Activated naive CD4-positive, alpha-beta T cell (primary cell): ENCODE measurements at places on chromosomes 11 and 22.

DNA sequence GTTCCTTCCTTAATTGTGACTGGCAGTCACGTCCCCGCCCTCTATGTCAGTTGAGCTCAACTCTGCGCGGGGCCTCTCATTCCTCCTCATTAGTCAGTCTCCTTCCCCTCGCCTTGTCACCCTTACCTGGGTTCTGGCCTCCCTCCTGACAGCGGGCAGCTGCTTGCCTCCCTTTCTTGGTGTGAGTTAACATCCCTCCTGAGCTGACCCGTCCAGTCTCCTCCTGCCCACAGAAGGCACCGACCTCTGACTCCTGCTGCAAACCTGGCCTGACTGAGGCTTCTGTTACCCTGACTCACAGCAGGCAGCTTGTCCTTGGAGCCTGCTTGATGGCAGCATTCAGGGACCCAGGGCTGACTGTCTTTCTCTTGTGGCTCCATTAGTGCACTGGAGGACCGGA is 45.2 kb downstream of the GRIK4 start:
- DNase-seq = no peak

- DNase-seq = no peak
Observed at GRCh38 chr11:106425819-106426218, 348.4 kb downstream of the AASDHPPT start.

GRCh38 chr22:26700462-26700861 is 43.1 kb downstream of the MIAT start:
- DNase-seq = no peak

GRCh38 chr11:41118521-41118920 is 340.9 kb downstream of the LRRC4C start:
- DNase-seq = no peak

- DNase-seq = no peak
Observed at GRCh38 chr22:27754247-27754887, 47.2 kb downstream of the MN1 start.

DNA sequence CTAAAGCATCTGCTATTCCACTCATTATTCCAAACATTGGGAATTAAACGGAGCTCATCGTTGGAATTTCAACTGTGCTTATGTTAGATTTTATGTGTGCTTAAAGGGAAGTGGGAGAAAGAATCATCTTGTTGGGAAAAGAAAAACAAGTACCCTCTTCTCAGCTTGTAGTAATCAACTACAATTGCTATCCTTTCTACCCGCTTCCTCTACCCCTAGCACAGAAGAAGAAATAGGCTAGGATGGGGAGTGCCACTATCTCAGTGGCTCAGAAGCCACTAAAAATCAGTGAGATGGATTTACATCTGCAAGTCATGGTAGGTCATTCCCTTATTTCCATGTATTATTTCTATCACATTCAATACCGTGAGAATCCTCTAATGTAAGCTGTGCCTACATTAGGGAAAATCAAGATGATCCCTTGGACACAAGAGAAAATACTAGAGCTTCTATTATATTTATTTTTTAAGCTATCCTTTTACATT is 97.9 kb upstream of the CD44 start:
- DNase-seq = no peak

DNA sequence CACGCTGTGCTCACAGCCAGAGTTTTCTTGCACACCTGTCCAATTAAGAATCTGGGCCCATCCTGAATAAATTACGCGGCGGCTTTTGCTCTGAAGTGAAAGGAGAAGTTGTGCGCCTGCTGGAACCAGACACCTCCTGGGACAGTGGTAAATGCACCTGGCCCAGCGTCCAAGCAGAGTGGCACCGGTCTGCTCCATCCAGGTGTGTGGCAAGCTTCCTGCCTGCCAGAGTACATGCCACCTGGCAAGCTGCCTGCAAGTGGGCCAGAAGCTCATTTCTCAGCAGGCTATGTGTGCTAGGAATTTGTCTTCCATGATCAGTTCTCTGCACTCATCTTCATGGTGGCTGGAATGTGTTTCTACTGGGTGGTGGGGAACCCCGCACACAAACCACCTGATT is 660.6 kb downstream of the ETS1 start:
- DNase-seq = no peak

DNA sequence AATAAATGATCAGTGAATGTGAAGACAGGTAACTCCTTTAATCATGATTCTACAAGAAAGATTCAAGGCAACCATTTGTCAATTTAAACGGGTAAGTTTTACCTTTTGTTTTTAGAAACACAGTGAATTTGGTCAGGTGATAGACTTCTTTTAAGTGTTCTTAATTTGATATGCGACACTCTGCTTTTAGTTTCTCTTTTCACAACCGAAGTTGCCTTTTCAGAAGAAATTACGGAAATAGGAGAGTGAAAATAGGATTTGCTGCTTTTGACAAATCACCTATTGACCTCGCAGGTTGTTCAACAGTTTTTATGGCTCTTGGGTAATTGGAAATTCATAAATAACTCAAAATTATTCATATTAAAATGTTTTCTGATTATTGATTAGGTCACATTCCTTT is 142.1 kb downstream of the CNTN5 start:
- DNase-seq = no peak

- DNase-seq = no peak
Observed at GRCh38 chr22:36350751-36351594, 36.8 kb downstream of the MYH9 start.

DNA sequence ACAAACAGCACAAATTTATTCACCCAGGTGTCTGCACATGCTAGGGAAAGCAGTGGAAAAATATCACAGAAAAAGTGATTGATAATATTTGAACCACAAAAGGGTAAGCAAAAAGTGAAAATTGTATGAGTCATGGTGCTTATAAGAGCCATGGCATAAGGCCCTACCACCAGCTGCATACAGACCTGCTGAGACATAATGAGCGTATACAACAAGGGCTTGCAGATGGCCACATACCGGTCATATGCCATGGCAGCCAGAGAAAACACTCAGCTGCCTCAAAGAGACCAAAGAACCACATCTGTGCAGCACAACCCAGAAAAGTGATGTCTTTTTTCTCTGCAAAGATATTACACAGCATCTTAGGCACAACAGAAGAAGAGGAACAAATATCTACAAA is 71.4 kb upstream of the OR9G4 start:
- no peak for DNase-seq

- no peak for DNase-seq
Observed at GRCh38 chr11:69370984-69371709, 77.2 kb downstream of the MYEOV start.

- DNase-seq = no peak
Observed at GRCh38 chr11:32658639-32659406, 75.2 kb downstream of the EIF3M start.

DNA sequence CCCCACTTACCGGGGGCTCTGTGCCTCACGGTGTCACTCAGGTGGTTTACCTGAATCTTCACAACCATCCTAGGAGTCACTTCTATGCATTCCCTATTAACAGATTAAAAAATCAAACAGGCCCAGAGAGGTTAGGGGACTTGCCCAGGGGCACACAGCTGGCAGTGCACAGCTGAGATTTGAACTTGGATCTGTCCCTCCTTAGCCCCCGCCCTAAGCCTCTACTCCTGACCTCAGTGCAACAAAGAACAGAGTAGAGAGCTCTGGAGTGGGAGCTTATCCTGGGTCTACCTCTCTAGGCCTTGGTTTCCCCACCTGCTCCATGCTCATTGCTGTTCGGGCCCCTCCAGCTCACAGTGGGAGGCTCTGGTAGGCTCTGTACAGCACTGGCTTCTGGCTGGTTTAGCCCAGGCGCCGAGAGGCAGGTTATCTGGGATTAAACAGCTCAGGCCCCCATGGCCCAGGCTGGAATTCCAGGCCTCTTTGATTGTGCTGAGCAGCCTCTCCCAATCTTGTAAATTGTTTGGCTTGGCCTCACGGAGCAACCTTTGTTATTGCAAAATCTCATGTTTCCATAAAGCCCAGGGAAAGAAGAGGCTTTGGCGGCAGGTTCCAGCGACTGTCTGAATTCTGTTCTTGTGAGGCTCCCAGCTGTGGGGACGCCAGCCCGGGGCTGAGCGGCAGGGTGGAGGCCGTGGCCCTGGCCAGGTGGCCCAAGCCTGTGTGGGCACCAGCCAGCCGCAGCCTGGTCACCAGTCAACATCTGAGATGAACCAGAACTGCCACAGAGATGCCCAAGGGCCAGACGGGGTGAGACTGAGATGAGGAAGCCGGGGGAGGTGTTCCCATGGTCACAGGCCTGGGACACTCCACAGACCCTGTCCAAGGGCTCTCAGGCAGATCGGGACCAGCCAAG is 28.9 kb upstream of the SHISAL1 start:
- DNase-seq = no peak

DNA sequence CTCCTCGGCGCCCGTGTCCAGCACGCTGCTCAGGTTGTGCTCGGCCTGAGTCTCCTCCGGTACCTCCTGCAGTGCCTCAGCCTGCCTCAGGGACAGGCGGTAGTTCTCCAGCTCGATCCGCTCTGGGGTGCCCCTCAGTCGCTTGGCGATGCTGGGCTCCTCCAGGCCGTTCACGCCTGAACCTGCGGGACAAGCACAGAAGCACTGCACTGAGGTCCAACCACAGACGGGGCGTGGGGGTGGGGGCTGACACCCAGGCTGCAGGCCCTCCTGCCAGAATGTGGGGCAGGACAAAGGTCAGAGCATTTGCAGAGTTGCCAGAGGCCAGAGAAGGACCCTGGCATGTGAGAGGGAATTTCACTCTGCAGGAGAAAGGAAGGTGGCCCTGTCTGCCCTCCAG is 67.6 kb upstream of the BID start:
- no peak for DNase-seq

DNA sequence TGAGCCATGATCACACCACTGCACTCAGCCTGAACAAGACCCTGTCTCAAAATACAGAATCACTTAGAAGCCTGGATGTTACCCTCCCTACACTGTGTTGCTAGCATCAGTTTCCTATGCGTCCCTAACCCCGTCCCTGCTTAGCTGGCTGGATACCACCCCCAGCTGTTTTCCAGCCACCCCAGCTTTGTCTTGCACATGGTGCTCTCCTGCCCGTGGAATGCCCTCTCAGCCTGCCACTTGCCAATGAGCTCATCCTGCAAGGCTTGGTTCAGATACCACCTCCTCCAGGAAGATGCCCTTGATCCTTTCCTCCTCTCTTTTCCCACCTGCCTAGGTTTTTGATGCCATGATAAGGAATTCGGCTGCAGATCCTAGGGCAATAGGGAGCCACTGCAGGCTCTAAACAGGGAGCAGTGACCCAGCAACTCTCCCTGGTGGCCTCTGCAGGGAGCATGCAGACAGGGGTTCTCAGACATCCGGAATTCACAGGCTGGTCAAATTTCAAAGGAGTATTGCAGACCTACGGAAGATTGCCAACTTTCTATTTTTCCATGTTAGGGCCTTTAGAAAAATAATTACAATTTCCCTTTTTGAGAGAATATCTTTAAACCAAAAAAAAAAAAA is 52.7 kb upstream of the WNT7B start:
- DNase-seq = no peak

- no peak for DNase-seq
Observed at GRCh38 chr11:117498791-117499190, 171.1 kb downstream of the CEP164 start.

- DNase-seq = no peak
Observed at GRCh38 chr11:134714021-134714656, 302.1 kb upstream of the B3GAT1 start.

GRCh38 chr11:13884158-13884799 is 78.2 kb upstream of the SPON1 start:
- no peak for DNase-seq

GRCh38 chr11:69000831-69001242 is 12.2 kb downstream of the MRGPRF start:
- DNase-seq = no peak

DNA sequence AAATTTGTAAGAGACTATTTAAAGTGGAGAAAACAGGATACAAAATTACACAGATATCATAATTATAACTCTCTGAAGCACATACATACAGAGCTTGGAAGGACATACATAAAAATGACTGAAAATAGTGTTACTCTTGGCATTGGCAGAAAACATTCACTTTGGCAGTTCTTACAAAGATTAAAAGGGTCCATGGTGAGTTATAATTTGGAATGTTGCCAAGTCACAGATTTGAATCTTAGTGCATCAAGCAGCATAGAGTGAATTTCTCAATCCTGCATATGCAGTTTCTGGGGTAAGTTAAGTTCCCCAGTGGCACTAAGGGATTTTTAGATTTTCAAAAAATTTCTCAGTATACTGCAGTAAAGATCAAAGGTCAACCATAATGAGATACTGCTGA is 115.9 kb downstream of the CCDC81 start:
- DNase-seq = no peak

- no peak for DNase-seq
Observed at GRCh38 chr11:110715541-110715940, 3.3 kb upstream of the ARHGAP20 start.

DNA sequence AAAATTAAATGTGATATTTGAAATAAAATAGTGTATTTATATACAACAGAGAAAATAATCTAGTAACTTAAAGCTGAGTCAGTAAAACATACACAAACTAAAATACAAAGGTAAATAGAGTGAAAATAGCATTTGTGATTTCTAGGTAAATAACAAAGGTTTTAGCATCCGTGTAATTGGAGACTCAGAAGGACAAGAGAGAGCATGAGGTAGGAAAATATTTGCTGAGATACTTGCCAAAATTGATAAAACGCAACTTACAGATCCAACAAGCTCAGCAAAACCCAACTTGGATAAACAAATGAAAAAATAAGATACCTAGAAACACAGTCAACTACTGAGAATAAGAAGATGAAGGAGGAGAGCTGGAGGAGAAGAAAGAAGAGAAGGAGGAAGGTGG is 634.7 kb upstream of the CCDC179 start:
- no peak for DNase-seq

GRCh38 chr11:75508051-75508561 is 17.6 kb downstream of the GDPD5 start:
- DNase-seq = peak; percentile 15

GRCh38 chr11:62574363-62575071 is 826 bp upstream of the EEF1G start:
- DNase-seq = no peak

- DNase-seq = no peak
Observed at GRCh38 chr11:123011510-123011909, 29.9 kb upstream of the BSX start.

- no peak for DNase-seq
Observed at GRCh38 chr11:78429660-78430059, 12.0 kb upstream of the GAB2 start.

GRCh38 chr11:83717537-83717936 is 431.4 kb upstream of the CCDC90B start:
- DNase-seq = no peak

GRCh38 chr22:34278121-34278520 is 357.8 kb upstream of the LARGE1 start:
- DNase-seq = no peak
